ENCODE measurements at places on chromosomes 7 and 10. TPM values are rescaled to one million over a fixed set of nuclear protein-coding genes. Genes with fewer than 3 reads are reported as not detected.
A peak's percentile ranks its signal among the peaks of the same experiment; 100 is the strongest.

- no peak for DNase-seq
Observed at GRCh38 chr10:34145715-34146114, 669.4 kb downstream of the PARD3 start.

DNA sequence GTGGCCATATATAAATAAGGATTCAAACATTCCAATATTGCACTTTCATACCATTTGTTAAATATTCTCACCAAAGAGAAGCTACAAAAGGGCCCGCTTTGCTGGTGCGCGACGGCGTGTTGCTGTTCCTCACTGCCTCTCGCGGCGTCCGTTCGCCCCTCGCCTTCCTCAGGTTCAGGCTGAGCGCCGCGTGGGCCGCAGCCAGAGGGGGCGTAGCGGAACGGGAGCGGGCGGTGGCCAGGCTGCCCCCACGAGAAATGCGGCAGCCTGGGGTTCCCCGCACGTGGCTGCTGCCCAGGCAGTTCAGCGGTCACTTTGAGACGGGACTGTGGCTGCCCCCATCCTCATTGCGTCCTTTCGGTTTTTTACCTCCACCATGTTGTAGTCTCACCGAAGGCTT lies 67.3 kb upstream of the VWDE start:
- no peak for DNase-seq

DNA sequence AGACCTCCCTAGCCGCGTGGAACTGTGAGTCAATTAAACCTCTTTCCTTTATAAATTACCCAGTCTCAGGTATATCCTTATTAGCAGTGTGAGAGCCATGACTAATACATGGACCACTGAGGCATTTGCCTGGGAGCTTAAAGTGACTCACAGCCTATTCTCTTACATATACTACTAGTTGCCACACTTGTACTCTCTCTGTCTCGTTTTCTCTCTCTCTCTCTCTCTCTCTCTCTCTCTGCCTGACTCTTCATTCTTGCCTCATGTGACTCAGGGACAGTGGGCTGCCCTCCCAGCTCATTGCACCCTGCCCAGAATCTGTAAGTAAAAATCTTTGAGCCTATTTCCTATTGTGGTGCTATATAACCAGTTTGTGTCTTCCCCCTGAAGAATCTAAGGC lies 238.5 kb upstream of the MAGI2 start:
- no peak for DNase-seq

DNA sequence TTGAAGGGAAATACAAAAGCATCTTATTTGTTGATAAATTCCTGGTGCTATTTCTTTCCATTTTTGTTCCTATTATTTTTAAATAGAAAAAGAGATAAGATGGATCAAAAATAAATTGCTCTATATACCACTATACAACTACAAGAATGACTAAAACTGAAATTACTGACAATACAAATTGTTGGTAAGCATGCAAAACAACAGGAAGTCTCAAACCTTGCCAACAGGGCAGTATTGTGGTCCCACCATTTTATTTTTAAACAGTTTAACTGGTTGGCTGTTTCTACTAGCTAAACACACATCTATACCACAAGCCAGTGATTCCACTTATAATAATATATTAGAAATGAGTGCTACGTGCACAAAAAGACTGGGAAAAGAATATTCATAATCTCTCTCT lies 213.0 kb downstream of the JAZF1 start:
- DNase-seq = no peak

DNA sequence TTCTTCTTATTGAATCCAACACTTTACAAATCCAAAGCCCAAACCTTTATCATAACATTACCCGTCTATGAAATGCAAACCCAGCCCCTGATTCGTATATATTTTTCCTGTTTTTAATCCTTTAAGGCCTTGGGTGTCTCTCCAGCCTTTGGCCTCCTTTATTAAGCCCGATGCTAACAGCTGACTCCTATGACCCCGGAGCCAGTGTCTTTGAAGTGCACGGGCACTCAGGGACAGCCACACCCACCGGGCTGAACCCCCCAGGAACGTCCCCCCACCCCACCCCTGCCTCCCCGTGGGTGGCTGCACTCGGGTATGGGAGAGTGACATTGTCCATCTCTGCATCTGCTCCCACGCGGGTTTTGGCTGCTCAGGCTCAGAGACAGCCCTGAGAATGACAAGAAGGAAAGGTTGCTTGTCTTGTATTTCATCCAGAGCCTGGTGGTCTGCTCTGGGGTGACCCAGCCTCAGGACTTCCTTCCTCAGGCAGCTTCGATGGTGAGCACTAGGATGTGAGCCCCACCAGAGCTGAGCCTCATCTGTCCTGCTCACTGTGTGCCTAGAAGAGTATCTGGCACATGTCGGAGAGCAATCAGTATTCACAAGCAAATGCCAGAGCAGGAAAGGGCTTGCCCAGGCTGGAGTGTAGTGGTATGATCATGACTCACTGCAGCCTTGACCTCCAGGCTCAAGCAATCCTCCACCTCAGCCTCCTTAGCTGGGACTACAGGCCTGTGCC lies 210.4 kb downstream of the SKIDA1 start:
- no peak for DNase-seq

GRCh38 chr7:130350945-130351790 lies 6.6 kb downstream of the CPA5 start:
- no peak for DNase-seq

- DNase-seq = no peak
Observed at GRCh38 chr10:119535305-119535704, 7.2 kb downstream of the RGS10 start.

GRCh38 chr7:15820319-15820718 lies 133.8 kb upstream of the MEOX2 start:
- DNase-seq = no peak

GRCh38 chr7:158585721-158586498 lies 1.7 kb downstream of the PTPRN2 start:
- DNase-seq = no peak

DNA sequence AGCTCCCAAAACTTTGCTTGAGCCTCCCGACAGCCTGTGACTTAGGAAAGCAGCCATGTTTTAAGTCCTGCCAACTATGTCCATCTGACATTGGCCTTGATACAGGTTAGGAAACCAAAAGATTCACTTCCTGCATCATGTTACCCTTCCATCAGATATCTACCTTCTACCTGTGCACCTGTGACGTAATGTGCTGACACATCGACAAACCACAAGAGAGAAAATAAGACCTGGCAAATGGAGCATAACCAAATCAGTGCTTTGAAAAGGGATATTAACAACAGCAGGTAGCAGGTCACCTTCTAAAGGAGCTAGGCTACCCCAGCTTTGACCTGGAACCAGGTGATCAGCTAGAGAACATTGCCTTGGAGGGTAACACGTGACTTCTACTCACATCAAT lies 14.8 kb upstream of the PRR15 start:
- DNase-seq = no peak

DNA sequence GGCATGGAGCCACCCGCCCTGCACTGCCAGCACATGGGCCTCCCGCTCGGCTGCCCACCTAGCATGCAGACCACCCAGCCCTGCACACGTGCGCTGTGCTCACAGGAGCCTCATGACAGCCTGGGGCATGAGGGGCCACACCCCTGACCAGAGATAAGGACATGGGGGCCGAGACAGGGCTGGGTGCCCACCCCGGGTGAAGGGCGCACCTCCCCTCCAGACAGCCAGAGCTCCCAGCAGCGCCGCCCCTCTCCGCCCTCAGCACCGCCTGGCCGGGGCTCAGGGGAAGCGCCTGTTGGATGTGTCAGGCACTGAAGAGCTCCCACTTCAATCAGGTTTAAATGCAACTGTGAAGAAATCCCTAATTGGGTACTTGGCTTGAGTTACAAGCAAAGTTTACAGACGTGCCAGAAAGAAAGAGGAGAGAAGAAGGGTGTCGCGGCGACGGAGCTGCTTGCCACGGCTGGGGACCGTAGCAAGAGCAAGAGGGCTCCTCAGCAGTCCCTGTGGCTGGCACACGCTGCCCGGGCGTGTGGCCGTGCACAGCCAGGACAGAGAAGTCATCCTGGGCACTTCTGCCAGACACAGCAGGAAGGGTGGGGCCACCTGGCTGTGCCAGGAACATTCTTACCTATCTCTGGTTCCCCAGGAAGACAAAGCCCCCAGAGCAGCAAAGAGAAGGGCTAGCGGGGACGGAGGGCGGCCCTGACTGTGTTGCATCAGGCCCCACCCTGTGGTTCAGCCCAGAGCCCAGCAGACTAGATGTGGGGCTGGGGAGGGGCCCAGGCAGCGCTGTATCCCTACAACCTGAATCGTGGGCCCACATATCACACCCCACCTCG lies 247.4 kb downstream of the ELFN1 start:
- peak; percentile 65 for DNase-seq

DNA sequence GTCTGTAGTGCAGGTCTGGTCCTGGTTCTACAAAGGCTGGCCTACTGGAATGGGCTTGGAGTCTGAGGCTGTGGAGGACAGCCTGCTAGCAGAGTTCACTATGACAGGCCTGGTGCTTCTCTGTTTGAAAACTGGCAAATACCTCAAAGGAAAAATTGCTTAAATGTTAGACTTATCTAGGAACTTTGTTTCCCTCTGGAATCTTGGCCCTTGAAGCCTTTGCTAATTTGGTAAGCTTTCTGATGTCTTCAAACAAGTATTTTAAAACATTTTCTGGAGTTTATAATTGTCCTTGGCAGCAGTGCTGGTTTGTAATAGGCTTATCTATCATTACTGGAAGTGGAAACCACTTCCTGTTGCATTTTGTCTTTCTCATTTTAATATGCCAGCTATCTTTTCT lies 139.7 kb downstream of the TMEM26 start:
- DNase-seq = no peak

DNA sequence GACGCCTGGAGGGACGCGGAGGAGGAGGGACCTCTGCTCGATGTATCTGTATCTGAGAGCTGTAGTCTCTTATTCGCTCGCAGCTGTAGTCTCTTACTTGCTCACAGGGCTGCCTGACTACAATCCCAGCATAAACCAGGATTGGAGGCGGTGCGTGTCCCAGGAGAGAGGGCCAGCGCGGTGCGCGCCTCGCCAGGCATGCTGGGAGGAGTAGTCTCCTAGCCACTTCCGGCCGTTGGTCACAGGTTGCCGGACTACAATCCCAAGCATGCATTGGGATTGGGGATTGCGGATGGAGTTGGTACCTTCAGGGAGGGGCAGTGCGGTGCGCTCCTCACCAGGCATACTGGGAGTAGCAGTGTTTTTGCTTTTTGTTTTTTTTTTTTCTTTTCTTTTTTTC lies 421.7 kb upstream of the NUPR2 start:
- DNase-seq = no peak

DNA sequence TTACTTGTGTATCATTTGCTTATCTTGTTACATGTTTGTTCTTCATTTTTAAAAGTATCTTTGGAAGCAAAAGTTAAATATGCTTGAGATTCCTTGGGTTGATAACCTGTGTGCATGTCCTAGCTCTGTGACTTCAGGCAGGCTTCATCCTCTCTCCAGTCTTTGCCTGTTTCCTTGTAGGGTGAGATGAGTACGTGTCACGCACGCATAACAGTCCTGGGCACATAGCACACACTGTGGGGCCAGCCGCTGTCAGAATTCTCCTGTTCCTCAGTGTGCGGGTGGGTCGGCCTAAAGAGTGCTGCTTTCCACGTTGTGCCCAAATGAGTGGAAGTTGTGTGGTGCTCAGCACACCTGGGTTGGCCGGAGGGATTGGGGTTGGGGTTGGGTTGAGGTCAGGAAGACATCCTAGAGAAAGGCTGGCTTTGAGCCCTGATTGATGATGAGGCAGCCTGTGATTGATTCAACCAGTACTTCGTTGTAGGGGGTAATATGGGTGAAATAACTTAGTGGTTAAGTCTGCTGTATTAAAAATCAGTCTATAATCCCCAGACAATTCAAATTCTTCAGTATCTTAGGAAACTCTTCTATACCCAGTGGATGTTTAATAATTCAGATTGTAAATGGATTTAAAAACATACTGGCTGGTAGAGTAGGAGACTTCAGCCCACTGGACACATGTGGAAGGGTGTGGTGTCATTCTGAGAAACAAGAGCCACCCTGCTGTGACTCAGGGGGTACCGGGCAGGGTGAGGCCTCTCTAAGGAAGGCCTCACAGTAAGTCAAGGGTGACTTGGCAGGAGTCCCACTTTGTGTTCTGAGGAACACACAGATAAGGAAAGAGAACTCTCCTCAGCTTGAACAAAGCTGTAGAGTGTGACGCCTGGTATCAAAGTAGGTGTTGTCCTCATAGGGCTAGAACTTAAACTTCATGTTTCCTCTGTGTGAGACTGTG lies 54.8 kb downstream of the DAGLB start:
- DNase-seq = peak; percentile 72

GRCh38 chr7:27606270-27607209 lies 56.1 kb downstream of the HIBADH start:
- DNase-seq = no peak

GRCh38 chr10:43598446-43598845 lies 7.8 kb upstream of the ZNF485 start:
- no peak for DNase-seq

DNA sequence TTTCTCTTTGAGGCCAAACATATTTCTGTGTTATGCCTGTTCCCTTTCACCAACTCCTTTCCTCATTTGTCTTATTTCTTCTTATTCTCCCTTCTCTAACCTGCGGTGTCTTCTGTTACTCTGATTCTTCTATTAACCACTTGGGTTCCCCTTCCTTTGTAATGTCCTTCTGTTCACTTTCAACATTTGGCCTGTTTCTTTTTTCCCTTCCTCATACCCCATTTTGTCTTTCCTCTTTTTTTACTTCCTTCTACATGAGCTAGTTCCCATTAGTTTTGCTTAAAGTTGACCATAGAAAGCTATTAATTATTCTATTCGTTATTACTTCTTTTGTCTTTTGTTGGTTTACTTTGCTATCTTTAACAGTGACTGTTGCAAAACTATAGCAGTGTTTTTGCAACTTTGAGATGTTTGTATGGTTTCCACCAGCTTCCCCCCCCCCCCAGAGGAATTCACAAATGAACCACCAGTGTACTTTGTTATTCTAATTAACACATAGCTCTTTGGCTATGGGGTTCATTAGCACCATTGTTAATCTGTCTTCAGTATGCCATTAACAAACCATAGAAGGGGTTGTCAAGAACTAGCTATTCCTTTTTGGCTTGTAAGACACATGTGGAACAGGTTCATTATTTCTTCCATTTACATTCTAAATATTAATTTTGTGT lies 2.9 kb downstream of the LRGUK start:
- DNase-seq = no peak

GRCh38 chr7:14073988-14074387 lies 84.5 kb upstream of the ETV1 start:
- DNase-seq = no peak

GRCh38 chr10:121628859-121629258 lies 30.6 kb upstream of the FGFR2 start:
- no peak for DNase-seq

DNA sequence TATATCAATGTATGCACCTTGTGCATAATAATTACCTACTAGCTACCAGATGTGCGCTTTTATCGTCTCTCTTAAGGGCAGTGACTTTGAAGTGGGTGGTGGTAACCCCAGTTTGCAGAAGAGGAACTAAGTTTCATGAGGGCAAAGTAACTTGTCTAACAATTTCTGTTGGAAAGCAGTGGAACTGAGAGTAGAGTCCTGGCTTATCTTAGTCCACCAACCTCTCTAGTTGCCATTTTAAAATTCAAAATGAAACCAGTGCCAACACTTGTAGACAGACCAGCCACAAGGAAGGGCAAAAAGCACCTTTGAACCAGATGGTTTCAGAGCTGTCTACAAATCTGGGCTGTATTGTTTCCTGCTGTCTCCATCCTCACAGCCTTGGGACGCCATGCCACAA lies 32.0 kb upstream of the RBM20 start:
- no peak for DNase-seq

- DNase-seq = no peak
Observed at GRCh38 chr10:119248184-119248583, 40.8 kb downstream of the GRK5 start.

The CARD11 gene
- 0.41 TPM for total RNA-seq

The GLI3 gene
- total RNA-seq = 3.9 TPM

The ZNF425 gene
- total RNA-seq = 0.60 TPM

The CLDN4 gene
- not detected for total RNA-seq

The CPVL gene
- total RNA-seq = 50.6 TPM

The SHH gene
- not detected for total RNA-seq

All from Right ventricle myocardium inferior (tissue), 1 donor.